Stomach (tissue), 19 donors: ENCODE measurements at places on chromosomes 16 and 17. TPM values are rescaled to one million over a fixed set of nuclear protein-coding genes. Genes with fewer than 3 reads are reported as not detected.

GRCh38 chr17:67679225-67679624, 38.5 kb upstream of the NOL11 start:
- no peaks in the 10 kb centered on the region for H3K4me1 ChIP-seq
- H3K36me3 ChIP-seq = no peaks in the 10 kb centered on the region
- DNase-seq = no peak
- no peaks in the 10 kb centered on the region for H3K27me3 ChIP-seq
- no peak overlapping the region for H3K27ac ChIP-seq

- H3K4me3 ChIP-seq = no peak overlapping the region
- no peak for DNase-seq
- peaks cover 80% of the 10 kb centered on the region for H3K36me3 ChIP-seq
- H3K27me3 ChIP-seq = no peaks in the 10 kb centered on the region
- no peak overlapping the region for H3K27ac ChIP-seq
- H3K4me1 ChIP-seq = peaks cover 87% of the 10 kb centered on the region
Measured at GRCh38 chr17:41970901-41971331, 4.3 kb downstream of the CNP start.

GRCh38 chr17:78040440-78041385, 82.2 kb downstream of the TNRC6C start:
- peaks cover 15% of the 10 kb centered on the region for H3K36me3 ChIP-seq
- peak; percentile 80 for DNase-seq
- H3K4me3 ChIP-seq = peak overlapping the region; percentile 49

DNA sequence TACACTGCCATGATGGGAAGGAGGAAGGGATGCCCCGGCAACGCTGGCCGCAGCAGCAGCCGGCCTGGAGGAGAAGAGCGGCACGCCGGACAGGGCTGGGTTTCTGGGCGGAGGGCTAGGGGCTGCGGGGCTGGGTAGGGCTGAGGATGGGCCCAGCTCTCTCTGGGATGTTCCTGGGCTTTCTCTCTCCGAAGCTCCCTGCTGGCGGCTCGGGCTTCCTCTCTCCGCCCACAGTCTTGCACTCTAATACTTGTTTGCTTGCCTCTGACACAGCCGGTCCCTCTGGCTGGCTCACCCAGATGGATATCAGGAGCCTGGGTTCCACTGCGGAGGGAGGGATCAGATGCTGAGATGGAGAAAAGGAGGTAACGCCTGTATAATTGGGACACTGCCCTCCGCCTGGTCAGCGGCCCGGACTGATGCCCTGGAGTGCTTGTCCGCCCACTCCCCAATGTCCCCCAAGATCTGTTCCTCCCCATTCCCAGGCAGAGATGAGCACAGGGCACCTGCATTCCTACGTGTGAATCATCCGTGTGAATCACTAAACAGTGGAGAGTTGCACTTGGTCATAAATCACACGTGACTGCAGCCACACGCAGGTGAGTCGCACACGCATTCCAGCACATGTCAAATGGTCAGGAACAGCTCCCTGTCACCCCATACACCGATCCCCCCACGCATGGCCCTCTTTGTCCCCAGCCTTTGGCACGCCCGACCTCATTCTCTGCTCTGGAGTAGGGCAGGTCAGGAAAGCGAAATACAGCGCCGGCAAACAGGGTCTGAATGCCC, at the start of gene ALOXE3:
Gene ALOXE3, minus strand, starts transcription at position 535 of the 789 bp plus-strand sequence. Its CDS starts 524 bp downstream, at position 11.
- peak; percentile 59 for DNase-seq
- H3K4me3 ChIP-seq = peak within 1 kb of the TSS; percentile 52
- no peaks in the 10 kb centered on the region for H3K36me3 ChIP-seq
- peak within 1 kb of the TSS; percentile 85 for H3K27ac ChIP-seq
- H3K27me3 ChIP-seq = peaks cover 73% of the 10 kb centered on the region
- peaks cover 62% of the 10 kb centered on the region for H3K4me1 ChIP-seq

GRCh38 chr17:62718429-62718828, 89.7 kb downstream of the MARCHF10 start:
- no peak overlapping the region for H3K4me3 ChIP-seq
- no peaks in the 10 kb centered on the region for H3K4me1 ChIP-seq
- H3K27ac ChIP-seq = no peak overlapping the region

DNA sequence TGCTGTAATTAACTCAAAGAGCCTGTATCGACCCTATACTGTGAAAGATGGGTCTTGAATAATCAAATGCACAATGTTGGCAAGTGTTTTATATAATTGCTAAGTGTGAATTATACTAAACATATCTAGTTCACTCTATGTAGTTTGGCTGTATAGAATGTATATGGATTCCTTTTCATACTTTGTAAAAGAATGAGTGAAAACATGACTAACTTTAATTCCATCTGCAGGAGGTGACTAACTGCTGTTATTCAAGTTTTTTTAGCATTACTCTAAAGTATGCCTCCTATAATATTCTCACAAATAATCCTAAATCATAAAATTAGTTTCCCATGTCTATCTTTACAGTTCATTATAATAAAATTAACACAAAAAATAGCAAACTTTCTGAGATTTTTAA, 394.0 kb upstream of the MON1B start:
- H3K4me3 ChIP-seq = no peak overlapping the region
- H3K27me3 ChIP-seq = no peaks in the 10 kb centered on the region
- no peaks in the 10 kb centered on the region for H3K4me1 ChIP-seq
- no peak for DNase-seq
- no peak overlapping the region for H3K27ac ChIP-seq

DNA sequence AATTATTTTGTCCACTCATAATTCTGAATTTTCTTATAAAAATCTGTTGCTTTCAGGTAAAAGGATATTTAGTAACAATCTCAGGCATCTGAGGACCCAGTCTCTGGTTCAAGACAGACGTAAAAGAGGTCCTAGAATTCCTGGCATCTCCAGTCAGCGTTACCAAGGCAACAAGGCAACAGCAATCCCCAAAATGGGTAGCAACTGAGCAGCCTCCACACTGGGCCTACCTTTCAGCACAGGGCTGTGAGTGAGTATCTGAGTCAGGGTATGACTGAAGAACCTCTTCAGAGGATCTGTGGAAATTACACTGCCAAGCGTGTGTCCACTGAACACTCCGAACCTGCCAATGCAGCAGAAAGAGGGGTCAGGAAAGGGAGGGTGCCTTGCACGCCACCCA, 20.8 kb downstream of the FANCA start:
- DNase-seq = no peak
- peaks cover 8% of the 10 kb centered on the region for H3K36me3 ChIP-seq
- no peak overlapping the region for H3K27ac ChIP-seq
- no peaks in the 10 kb centered on the region for H3K4me1 ChIP-seq
- H3K27me3 ChIP-seq = no peaks in the 10 kb centered on the region

DNA sequence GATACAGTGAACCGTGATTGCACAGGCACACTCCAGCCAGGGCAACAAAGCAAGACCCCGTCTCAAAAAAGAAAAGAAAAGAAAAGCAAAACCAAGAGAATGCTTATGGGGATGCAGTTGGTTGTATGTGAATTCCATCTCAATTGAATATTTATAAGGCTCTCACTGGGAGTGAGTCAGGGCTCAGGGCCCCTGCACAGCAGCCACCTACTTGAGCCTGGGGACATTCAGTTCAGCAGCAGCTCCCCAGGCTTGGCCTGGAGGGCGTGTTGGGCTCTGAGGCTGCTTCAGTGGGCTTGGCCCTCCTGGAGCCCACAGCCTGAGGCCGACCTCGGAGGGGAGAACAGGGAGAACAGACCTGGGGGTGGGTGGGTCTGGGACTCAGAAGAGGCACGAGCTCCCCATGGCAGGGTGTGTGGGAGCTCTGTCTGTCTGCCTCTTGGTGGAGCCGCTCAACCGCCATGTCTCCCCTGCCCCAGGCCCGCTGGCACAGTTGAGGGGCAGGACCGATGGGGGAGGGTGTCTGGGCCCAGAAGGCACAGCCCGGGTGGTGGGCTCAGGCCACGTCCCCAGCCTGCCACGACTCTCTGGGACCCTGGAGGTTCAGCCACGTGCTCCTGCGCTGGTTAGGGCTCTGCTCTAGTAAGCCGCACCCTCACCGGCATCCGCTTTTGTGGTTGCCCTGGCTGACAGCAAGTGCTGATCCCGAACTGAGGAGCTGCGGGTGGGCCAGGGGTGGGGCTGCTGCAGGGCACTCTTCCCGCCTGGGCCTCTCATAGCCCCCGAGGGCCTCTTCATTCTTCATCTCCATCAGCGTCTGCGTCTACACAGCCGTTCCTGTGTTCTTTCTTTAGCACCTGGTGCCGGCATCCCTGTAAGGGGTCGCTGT, 24.8 kb downstream of the ZFPM1 start:
- no peaks in the 10 kb centered on the region for H3K36me3 ChIP-seq
- DNase-seq = peak; percentile 66
- H3K27me3 ChIP-seq = no peaks in the 10 kb centered on the region
- H3K27ac ChIP-seq = peak overlapping the region; percentile 66
- H3K4me3 ChIP-seq = no peak overlapping the region
- peaks cover 76% of the 10 kb centered on the region for H3K4me1 ChIP-seq

- H3K4me1 ChIP-seq = peaks cover 4% of the 10 kb centered on the region
- H3K36me3 ChIP-seq = no peaks in the 10 kb centered on the region
- no peak for DNase-seq
- H3K4me3 ChIP-seq = no peak overlapping the region
- no peaks in the 10 kb centered on the region for H3K27me3 ChIP-seq
Measured at GRCh38 chr17:61232871-61233270, 166.8 kb upstream of the TBX2 start.

GRCh38 chr17:44655983-44656710, at the start of gene MEIOC:
TSS of gene MEIOC (plus strand) at chr17:44656468. CDS start at chr17:44656614, 146 bp downstream.
- peaks cover 16% of the 10 kb centered on the region for H3K4me1 ChIP-seq
- peaks cover 72% of the 10 kb centered on the region for H3K27me3 ChIP-seq
- H3K36me3 ChIP-seq = no peaks in the 10 kb centered on the region

DNA sequence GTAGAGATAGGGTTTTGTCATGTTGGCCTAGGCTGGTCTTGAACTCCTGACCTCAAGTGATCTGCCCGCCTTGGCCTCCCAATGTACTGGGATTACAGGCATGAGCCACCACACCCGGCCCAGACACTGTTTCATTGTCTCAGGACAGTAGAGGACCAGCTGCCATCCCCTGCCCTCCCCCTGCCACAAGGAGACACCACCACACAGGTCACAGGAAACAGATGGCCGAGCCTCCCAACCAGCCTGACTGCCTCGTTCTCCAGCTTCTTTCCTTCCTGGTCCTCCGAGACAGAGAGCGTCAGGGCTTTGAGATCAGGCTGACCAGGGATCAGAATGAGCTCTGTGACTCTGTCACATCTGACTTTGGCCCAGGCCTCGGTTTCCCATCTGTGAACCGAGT, 20.8 kb upstream of the RNPS1 start:
- no peak overlapping the region for H3K4me3 ChIP-seq
- H3K27ac ChIP-seq = no peak overlapping the region

DNA sequence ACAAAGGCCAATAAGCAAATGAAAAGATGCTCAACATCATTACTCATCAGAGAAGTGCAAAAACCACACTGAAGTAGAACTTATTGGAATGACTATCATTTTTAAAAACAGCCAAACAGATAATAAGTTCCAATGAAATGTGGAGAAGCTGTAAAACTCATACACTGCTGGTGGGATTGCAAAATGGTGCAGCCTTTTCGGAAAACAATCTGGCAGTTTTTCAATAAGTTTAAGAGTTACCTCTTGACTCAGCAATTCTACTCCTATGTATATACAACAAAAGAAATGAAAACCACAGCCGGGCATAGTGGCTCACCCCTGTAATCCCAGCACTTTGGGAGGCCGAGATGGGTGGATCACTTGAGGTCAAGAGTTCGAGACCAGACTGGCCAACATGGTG, 49.3 kb downstream of the AKAP10 start:
- no peak for DNase-seq
- H3K27ac ChIP-seq = no peak overlapping the region
- H3K4me1 ChIP-seq = no peaks in the 10 kb centered on the region
- H3K27me3 ChIP-seq = no peaks in the 10 kb centered on the region
- H3K36me3 ChIP-seq = peaks cover 99% of the 10 kb centered on the region
- H3K4me3 ChIP-seq = no peak overlapping the region

- H3K4me3 ChIP-seq = peak overlapping the region; percentile 94
- no peaks in the 10 kb centered on the region for H3K27me3 ChIP-seq
- H3K4me1 ChIP-seq = peaks cover 62% of the 10 kb centered on the region
- H3K36me3 ChIP-seq = no peaks in the 10 kb centered on the region
- peak overlapping the region; percentile 93 for H3K27ac ChIP-seq
- peak; percentile 56 for DNase-seq
Measured at GRCh38 chr16:27315333-27316037, 1.7 kb downstream of the IL4R start.

DNA sequence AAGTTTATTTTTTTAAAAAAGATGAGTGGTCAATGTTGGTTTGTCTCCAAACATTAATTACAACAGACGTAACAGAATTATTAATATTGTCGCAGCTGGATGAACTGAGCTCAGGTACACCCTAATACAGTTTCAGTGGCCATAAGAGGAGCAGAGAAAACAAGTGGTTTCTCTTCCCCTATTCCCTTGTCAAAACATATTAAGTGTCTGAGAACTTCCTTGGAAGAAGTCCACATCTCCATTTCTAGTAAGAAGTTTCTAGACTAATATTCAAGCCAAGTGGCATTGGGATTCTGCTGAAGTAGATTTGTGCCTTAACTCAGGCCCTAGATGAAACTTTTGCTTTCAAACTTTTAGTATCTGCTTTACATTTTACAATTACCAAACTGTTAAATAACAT, 47.7 kb downstream of the GNA13 start:
- H3K4me3 ChIP-seq = no peak overlapping the region
- H3K4me1 ChIP-seq = peaks cover 60% of the 10 kb centered on the region
- DNase-seq = no peak
- H3K27ac ChIP-seq = no peak overlapping the region

DNA sequence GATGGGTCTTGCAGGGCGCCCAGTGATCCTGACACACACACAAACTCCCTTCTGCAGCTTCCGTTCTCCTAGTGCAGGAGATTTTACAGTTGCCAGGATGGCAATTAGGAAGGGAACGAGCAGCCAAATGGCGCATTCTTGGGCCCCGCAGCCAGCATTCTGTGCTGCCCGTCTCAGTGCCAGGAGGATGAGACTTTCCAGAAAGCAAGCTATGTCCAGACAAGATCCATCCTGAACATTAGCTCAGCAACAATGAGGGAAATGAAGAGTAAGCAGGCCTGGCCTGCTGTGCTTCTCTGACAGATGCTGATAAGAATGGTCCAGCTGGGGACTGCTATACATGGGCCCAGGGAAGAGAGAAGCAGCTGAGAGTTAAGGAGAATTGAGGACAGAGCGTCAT, 16.5 kb downstream of the SPPL2C start:
- H3K4me3 ChIP-seq = no peak overlapping the region
- no peak overlapping the region for H3K27ac ChIP-seq
- no peak for DNase-seq
- no peaks in the 10 kb centered on the region for H3K4me1 ChIP-seq
- no peaks in the 10 kb centered on the region for H3K36me3 ChIP-seq

Gene EME1
- polyA plus RNA-seq = 2.0 TPM

Gene CCL23
- polyA plus RNA-seq = 4.8 TPM
